ENCODE measurements at places on chromosomes 2 and 18. TPM values are rescaled to one million over a fixed set of nuclear protein-coding genes. Genes with fewer than 3 reads are reported as not detected.
A peak's percentile ranks its signal among the peaks of the same experiment; 100 is the strongest.

SERPINB11 gene
- total RNA-seq: not detected

IL36A gene
- total RNA-seq: not detected

- DNase-seq: peak; percentile 17
- no peaks in the 10 kb centered on the region for H3K36me3 ChIP-seq
- H3K27me3 ChIP-seq: peaks cover 3% of the 10 kb centered on the region
- H3K27ac ChIP-seq: no peak overlapping the region
Observed at GRCh38 chr2:96088340-96089335, 27.7 kb downstream of the ADRA2B start.

FAM124B gene
- total RNA-seq: 0.34 TPM

DNA sequence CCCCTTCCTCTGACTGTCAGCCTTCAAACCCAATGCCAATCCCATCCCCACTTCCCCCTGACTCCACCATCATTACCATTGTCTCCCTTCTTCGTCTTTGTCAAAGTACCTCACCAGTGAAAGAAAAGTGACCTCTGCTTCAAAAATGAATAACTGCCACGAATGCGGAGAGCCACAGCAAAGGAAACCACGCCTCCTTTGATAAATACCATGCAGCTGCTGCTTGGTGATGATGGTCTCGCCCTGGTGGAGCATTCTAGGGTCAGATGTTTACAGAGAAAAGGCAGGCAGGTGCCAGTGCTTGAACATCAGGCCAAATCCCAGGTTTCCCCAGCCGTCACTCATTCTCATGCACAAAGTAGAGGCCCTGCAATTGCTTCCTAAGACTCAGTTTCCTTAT, 162.2 kb downstream of the BCL11A start:
- H3K4me1 ChIP-seq: peaks cover 4% of the 10 kb centered on the region
- H3K36me3 ChIP-seq: no peaks in the 10 kb centered on the region
- no peak for DNase-seq

GRCh38 chr2:28577791-28578680, 82.2 kb downstream of the PLB1 start:
- H3K27ac ChIP-seq: no peak overlapping the region
- H3K4me1 ChIP-seq: peaks cover 12% of the 10 kb centered on the region
- H3K36me3 ChIP-seq: peaks cover 4% of the 10 kb centered on the region
- no peaks in the 10 kb centered on the region for H3K27me3 ChIP-seq

DNA sequence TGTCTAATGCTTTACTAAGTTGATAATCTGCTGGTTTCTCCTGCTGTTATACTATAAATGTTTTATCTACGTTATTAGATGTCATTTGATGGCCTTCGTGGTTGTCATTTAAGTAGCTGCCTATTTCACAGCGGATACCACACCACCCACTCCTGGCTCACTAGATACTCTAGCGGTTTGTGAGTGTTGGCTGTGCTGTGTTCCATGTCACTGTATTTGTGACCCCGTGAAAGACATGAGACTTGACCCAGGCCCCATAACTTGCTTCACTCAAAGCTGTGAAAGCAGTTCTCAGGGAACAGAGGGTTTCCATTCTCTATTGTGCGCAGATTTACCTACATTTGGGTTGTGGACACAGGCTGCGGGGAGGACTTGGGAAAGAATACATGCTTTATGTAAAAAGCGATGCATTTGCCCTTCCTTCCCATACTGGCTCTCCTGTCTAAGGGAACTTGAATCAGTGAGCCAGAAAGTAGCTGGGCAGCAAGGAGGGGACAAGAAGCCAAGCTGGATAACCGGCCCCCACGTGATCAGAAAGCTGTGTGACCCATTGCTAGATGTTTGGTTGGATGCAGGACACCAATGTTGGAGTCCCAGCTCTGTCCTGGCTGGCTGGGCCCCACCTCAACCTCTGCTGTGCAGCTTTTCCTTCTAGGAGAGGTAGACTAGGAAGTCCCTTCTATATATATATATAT, 52.2 kb downstream of the PLB1 start:
- peaks cover 33% of the 10 kb centered on the region for H3K4me1 ChIP-seq
- DNase-seq: no peak
- no peaks in the 10 kb centered on the region for H3K36me3 ChIP-seq

All from activated naive CD8-positive, alpha-beta T cell treated with anti-CD3 and anti-CD28 coated beads, Interleukin-2, amount 10 ng/mL, durations not matched to agents 7 days and 5 days (primary cell).